ENCODE measurements at places on chromosomes 12 and 14.

DNA sequence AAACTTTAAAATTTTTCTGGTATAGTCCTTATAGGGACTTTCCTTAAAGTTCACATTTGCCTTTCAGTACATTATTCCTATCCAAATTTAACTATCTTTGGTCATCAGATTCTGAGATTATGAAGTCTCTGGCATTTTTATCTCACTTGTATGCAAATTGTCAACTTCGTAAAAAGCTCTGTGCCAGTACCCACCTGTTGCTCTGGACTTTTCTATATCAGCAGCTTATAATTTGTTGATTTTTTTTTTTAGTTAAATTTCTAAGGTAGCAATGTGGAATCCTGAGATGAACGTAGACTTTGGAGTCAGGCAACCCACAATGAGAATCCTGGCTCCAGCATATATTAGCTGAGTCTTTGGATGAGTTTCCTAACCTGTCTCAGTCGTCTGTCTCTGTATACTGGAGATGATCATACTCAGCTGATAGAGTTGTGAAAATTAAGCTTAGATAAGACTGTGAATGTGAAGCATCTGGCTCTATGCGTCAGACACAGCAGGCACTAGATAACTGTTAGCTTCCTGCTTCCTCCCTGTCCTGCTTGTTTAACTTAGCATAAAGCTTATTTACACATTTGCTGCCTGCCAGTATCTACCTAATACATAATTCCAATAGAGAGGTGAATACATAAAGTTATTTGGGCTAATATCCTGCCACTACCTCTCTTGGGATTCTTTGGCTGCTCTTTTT, 59.8 kb downstream of the MARK3 start:
- H3K4me3 ChIP-seq: no peak overlapping the region
- H3K27me3 ChIP-seq: no peaks in the 10 kb centered on the region
- H3K4me1 ChIP-seq: no peaks in the 10 kb centered on the region
- H3K36me3 ChIP-seq: peaks cover 4% of the 10 kb centered on the region
- no peak for DNase-seq
- no peak overlapping the region for H3K27ac ChIP-seq

DNA sequence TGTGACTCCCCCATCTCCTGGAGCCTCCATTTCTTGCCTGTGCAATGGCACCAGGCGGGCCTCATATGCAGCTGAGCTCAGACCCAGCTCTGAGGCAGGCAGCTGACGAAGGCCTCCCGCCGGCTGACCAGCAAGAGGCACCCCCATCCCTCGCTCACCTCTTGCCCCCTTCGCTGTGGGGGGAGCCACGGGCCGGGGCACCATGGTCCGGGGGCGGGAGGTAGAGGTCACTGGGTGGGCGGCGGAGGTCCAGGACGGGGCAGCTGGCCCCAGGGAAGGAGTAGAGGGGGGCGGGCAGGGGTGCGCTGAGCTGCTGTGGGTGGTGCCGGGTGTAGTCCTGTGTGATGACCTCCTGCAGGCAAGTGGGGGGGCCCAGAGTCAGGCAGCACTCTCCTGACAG, 39.4 kb downstream of the RFLNA start:
- H3K4me1 ChIP-seq: no peaks in the 10 kb centered on the region
- no peak overlapping the region for H3K4me3 ChIP-seq
- H3K36me3 ChIP-seq: peaks cover 52% of the 10 kb centered on the region
- no peaks in the 10 kb centered on the region for H3K27me3 ChIP-seq

DNA sequence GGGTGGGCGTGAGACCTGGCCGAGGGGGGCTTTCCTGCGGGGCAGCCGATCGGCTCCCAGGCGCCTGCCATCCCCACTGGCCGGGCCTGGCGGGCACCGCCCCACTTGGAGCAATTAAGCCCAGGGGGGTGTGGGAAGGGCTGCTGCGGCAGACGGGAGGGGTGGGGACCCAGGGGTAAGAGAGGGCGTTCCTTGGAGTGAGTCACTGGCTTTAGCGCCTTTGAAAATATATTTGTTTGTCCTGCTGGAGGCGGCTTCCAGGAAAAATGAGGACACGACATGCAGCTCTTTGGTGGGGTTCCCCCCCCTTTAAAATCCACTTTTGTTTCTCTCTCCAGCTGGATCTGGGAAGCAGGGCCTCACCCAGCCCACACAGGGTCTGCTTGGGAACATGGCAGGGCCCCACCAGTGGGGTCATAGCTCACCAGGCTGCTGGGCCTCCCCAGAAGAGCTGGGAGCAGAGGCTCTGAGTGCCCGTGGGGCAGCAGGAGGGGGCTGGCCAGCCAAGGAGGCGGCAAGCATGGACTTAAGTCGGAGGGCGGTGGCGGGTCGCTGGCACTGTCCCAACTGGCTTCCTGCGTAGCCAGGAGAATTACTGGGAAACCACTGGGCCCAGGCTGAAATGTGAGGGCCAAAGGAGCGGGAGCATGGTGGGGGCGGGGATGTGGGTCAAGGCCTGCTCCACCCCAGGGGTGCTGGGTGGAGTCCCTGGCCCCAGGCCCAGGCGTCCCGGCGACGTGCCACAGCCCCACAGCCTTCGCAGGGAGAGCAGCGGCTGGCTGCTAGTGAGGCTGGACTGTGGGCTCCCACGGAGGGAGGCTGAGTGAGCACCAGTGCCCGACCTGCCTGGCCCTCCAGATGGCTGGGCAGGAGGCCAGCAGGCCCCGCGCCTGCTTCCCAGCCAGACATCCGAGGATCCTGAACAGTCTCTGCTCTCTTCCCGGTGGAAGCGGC, 128.0 kb downstream of the RFLNA start:
- no peaks in the 10 kb centered on the region for H3K27me3 ChIP-seq
- no peak overlapping the region for H3K4me3 ChIP-seq
- peaks cover 49% of the 10 kb centered on the region for H3K36me3 ChIP-seq
- DNase-seq: no peak
- H3K27ac ChIP-seq: no peak overlapping the region

DNA sequence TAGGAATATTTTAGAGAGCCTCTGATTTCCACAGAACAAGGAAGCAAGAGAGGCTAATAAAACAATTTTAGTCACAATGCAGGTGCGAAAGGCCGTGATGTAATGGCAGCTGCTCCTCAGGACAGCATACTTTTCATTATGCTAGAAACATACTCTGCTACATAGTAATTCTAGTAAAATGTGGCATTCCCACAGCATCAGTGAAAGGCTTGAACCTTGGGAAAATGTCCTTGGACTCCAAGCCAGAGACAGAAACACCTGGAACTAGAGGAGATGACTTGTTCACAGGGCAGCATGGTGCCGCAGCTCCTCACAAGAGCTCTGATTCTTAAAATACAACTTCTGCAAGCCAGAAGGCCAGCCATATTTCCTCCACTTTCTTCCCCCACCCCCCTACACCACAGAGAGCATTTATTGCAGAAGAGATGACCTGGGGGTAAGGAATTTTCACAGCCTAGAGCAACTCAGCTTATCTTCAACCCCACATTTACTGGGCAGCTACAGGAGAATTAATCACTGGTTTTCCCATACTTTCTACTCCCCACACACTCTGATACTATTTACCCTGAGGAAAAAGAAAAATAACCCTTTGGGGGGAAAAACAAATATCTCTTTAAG, 15.8 kb downstream of the ABCC9 start:
- H3K27me3 ChIP-seq: peaks cover 2% of the 10 kb centered on the region
- H3K27ac ChIP-seq: no peak overlapping the region
- DNase-seq: no peak
- H3K36me3 ChIP-seq: no peaks in the 10 kb centered on the region

DNA sequence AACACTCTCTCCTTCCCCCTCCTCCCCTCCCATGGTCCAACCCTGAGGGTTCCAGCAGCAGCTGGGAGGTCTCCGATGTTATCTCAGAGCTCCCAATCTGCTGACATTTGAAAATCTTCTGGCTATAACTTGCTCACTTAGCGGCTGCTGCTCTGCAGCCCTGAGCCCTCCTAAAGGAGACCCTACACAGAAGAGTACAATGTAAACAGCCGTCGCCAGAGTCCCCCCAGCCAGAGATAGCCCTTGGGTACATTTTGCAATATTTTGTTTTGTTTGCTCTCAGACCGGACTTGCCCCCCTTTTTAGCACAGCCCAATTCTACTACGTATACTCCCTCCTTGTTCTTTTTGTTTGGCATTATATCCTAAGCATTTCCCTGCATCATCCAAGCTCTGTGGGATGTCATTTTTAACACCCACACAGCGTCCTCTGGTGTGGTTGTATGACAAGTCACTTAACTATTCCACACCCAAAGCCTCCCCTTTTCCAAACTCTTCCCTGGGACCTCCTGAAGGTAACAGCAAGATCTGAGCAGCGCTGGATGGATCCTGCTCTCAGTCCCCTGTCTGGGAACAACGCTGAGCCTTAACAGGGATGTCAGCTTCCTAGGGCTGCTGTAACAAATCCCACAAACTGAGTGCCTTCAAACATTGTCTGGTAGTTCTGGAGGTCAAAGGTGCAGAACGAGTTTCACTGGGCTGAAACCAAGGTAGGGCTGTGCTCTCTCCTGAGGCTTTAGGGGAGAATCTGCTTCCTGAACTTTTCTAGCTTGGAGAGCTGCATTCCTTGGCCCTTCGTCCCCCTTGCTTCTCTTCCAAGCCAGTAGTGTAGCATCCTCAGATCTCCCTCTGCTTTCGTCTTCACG, 25.3 kb upstream of the TCL1B start:
- no peak overlapping the region for H3K4me3 ChIP-seq
- H3K27ac ChIP-seq: no peak overlapping the region
- no peaks in the 10 kb centered on the region for H3K36me3 ChIP-seq
- DNase-seq: no peak

DNA sequence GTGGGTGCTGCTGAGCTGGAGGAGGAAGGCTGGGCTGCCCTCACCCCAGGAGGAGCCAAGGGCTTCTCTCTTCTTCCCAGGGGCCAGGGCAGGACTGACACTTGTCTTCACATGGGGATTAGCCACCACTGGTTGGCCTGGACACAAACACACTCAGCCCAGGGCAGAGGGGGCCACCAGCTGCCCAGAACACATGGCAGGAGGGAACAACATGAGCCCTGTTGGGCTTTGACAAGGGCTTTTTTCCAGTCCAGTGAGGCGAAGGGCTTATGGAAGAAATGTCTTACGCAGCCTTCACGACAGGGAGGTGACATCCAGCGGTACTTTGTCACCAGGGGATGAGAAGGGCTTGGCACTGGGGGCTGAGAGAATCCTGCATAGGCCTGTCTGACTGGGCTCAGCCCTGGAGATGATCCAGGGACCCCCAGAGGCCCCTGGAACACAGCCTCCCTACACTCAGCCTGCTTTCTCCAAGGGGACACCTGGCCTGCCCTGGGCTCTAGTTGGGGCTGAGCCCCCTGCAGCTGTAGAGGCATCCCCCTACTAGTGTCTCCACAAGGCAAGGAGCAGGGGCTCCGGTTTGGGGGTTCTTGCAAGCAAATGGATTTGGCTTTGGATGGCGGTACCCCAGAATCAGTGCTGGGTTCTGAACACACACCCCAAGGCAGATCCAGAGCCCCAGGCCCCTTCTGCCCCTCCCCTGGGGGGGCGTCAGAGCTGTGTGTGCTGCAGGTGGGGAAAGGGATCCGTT, 18.9 kb downstream of the ARL6IP4 start:
- no peak overlapping the region for H3K4me3 ChIP-seq
- H3K27ac ChIP-seq: no peak overlapping the region
- H3K4me1 ChIP-seq: no peaks in the 10 kb centered on the region
- peaks cover 21% of the 10 kb centered on the region for H3K36me3 ChIP-seq
- no peak for DNase-seq

- no peaks in the 10 kb centered on the region for H3K4me1 ChIP-seq
- no peak overlapping the region for H3K27ac ChIP-seq
- DNase-seq: no peak
- no peak overlapping the region for H3K4me3 ChIP-seq
- H3K36me3 ChIP-seq: no peaks in the 10 kb centered on the region
Observed at GRCh38 chr14:55201219-55202101, 10.1 kb upstream of the DLGAP5 start.

DNA sequence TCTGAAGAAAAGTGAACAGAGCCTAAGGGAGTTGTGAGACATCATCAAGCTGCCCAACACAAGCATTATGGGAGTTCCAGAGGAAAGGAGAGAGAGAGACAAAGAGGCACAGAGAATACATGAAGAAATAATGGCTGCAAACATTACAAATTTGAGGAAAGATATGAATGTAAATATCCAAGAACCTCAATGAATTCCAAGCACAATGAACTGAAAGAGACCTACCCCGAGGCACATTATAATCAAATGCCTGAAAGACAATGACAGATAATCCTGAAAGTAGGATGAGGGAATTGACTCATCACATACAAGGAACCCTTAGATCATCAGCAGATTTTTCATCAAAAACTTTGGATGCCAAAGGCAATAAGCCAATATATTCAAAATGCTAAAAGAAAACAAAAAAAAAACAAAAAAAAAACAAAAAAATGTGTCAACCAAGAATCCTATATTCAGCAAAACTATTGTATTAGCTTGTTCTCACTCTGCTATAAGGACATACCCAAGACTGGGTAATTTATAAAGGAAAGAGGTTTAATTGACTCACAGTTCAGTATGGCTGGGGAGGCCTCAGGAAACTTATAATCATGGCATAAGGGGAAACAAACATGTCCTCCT, 37.8 kb downstream of the BCL2L14 start:
- H3K27ac ChIP-seq: no peak overlapping the region
- DNase-seq: no peak
- no peaks in the 10 kb centered on the region for H3K27me3 ChIP-seq
- no peaks in the 10 kb centered on the region for H3K4me1 ChIP-seq
- H3K36me3 ChIP-seq: no peaks in the 10 kb centered on the region
- H3K4me3 ChIP-seq: no peak overlapping the region

DNA sequence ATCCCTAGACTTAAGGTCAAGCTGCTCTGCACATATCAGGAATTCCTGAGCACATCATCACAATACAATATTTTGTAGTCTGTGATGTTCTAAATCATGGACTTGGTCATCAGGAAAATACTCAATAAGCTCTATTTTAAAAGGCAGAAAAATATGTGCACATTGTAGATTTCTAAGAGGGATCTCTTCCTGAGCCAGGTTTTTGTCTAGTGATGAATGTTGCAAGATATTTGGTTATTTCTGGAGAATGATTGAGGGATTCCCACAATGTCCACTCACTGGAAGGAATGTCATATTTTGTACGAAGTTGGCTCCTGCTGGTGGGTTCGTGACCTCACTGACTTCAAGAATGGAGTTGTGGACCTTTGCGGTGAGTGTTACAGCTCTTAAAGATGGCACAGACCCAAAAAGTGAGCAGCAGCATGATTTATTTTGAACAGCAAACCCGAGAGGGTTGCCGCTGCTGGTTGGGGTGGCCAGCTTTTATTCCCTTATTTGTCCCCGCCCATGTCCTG, 300.9 kb upstream of the DCN start:
- no peak overlapping the region for H3K27ac ChIP-seq
- no peaks in the 10 kb centered on the region for H3K36me3 ChIP-seq
- no peak overlapping the region for H3K4me3 ChIP-seq
- DNase-seq: no peak
- peaks cover 1% of the 10 kb centered on the region for H3K27me3 ChIP-seq

GRCh38 chr12:11705010-11705409, 55.5 kb downstream of the ETV6 start:
- no peak for DNase-seq
- no peaks in the 10 kb centered on the region for H3K27me3 ChIP-seq
- no peak overlapping the region for H3K27ac ChIP-seq
- H3K4me1 ChIP-seq: no peaks in the 10 kb centered on the region
- no peak overlapping the region for H3K4me3 ChIP-seq
- no peaks in the 10 kb centered on the region for H3K36me3 ChIP-seq

- H3K36me3 ChIP-seq: no peaks in the 10 kb centered on the region
- peaks cover 48% of the 10 kb centered on the region for H3K4me1 ChIP-seq
- H3K27ac ChIP-seq: peak overlapping the region; percentile 89
- H3K4me3 ChIP-seq: peak overlapping the region; percentile 96
- no peaks in the 10 kb centered on the region for H3K27me3 ChIP-seq
Observed at GRCh38 chr14:100237735-100238418, 1.1 kb upstream of the YY1 start.

Data from CD4-positive, CD25-positive, alpha-beta regulatory T cell (primary cell).